Left lobe of liver (tissue), 2 donors: ENCODE measurements at places on chromosomes 13 and 19.
A peak's percentile ranks its signal among the peaks of the same experiment; 100 is the strongest.

GRCh38 chr19:18007044-18007916 lies 690 bp upstream of the ARRDC2 start:
- DNase-seq, result peak; percentile 88

DNA sequence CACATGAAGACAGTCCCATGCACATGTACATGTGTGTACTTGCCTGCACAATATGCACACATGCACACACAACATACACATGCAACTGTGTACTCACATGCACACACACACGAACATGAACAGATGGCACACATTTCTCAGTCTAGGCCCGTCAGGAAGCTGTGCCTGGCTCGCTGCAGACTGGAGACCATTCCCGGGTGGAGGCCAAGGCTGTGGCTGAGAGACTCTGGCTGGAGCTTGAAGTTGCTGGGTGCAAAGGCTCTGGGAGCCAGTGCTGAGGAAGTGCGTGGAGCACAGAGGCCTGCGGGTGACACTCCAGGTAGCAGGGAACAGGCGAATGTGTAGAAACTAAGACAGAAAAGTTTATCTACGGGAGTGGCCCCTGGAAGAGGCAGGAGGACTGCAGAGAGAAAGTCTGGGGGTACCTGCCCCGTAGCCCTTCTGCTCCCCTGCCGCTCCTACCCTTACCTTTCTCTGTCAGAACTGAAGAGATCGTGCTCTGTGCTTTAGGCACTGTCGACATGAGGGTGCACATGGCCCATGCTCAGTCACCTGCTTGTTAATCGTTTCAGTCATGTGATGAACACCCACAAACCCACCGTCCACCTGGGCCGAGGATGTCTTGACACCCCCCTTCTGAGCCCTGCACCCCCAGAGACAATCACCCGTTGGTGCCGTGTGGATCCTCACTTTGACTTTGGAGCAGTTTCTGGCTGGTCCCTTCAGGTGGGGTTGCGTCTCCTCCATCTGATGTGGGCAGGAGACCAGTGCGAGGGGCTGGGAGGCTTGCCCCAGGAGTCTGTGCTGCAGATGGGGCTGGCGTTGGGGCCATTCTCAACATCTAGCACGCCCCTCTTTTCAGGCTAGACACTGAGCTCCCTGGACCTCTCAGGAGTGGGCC lies 69.4 kb downstream of the TEX29 start:
- DNase-seq, result no peak

GRCh38 chr13:57408312-57408711 lies 223.2 kb upstream of the PCDH17 start:
- no peak for DNase-seq

DNA sequence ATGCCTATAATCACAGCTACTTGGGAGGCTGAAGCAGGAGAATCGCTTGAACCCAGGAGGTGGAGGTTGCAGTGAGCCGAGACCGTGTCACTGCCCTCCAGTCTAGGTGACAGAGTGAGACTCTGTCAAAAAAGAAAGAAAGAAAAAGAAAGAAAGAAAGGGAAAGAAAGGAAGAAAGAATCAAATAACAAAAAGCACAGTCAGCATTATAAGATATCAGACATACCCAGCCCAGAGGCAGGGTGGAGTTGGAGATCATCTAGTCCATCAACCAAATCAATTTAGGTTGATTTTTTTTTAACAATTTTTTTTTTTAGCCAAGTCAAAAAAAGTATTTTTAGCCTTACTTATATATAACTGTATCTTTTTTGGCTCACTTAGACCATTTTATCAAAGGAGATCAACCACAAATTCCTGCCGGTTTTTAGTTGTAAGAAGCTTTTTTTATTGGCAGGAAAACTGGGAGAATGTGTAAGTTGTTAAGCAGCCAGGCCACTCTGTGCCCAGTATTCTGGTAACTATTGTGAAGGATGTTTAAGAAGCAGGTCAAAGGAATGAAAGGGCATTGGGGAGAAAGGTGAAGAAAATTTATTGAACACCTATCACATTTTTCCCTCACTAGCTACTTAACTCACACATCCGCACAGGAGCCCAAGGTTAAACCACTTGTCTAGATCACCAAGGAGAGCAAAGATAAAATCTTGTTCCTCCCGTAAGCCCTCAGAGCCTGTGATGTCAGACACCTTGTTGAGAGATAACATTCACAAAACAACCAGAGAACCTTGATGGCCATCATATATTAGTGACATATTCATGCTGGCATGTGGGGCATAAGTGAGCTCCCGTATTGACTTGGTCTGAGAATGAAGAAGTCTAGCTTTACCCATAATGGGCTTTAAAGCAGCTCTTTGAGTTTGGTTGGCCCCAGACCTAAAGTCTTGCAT lies 91.8 kb downstream of the COL4A2 start:
- no peak for DNase-seq

- no peak for DNase-seq
These were observed 29.2 kb downstream of the XPO4 start for GRCh38 chr13:20873348-20873747.

GRCh38 chr19:22532388-22533300 lies 101.5 kb upstream of the ZNF492 start:
- DNase-seq, result no peak

- no peak for DNase-seq
These were observed 106.7 kb downstream of the CRYL1 start for GRCh38 chr13:20418953-20419352.

DNA sequence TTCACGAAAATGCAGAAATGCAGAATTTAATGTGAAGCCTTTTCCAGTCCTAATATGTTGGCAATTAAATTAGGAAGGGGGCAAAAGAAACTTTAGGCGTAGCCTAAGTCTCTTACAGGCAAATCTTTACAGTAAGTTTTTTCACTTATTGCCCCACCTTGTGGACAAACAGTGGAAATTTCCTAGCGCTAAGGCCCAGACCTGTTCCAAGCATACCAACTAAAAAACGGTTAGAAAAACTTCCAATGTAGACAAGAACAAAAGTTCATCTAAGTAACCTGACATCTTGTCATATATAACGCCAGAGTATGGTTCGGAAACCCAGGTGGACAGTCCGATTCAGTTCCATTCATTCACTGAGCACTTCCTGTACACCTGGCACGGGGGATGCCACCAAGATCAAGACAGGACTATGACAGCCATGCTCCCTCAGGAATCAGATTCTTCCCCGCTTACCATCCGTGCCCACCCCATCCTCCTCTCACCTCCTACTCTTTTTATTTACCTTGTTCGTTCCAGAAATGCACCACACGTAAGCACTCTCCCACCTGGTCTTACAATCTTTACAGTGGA lies 4.9 kb downstream of the ZAR1L start:
- DNase-seq, result no peak

DNA sequence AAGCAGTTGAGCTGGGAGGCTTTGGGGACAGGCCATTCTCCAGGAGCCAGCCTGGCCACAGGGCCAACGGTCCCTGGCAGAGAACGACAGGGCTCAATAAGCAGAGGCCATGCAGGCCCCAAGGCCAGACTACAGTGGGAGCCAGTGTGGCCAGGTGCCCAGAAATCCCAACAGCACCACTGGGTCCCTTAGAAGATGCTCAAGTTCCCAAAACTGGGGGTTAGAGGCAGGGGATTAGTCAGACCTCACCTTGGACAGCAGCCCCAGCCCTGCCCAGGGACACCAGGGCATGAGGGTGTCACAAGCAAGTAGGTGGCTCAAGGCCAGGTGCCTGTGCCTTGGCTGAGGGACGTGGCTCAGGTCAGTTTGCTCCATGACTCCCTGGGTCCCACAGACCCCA lies 12.8 kb downstream of the SCGB2B2 start:
- peak; percentile 76 for DNase-seq

DNA sequence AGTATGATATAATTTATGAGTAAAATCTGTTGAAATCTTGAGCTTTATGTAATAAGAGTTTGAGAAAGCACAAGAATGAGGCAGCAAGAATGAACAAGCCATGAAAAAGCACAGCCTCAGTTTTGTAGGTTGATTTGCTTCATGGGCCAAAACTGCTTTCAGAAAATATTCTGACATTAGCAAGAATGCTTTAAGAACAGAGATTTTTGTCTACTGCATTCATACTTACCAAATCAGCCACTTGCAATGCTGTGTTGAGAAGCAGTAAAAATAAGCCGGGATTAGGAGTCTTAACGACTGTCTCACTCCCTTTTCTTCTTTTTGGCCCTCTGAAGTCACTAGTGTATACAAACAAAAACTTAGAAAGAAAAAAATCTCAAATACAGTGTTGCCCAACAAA lies 114.5 kb downstream of the POSTN start:
- no peak for DNase-seq

GRCh38 chr19:3323026-3323425 lies 43.4 kb upstream of the NFIC start:
- DNase-seq, result no peak

- no peak for DNase-seq
These were observed 933.3 kb downstream of the PCDH9 start for GRCh38 chr13:66296875-66297274.

DNA sequence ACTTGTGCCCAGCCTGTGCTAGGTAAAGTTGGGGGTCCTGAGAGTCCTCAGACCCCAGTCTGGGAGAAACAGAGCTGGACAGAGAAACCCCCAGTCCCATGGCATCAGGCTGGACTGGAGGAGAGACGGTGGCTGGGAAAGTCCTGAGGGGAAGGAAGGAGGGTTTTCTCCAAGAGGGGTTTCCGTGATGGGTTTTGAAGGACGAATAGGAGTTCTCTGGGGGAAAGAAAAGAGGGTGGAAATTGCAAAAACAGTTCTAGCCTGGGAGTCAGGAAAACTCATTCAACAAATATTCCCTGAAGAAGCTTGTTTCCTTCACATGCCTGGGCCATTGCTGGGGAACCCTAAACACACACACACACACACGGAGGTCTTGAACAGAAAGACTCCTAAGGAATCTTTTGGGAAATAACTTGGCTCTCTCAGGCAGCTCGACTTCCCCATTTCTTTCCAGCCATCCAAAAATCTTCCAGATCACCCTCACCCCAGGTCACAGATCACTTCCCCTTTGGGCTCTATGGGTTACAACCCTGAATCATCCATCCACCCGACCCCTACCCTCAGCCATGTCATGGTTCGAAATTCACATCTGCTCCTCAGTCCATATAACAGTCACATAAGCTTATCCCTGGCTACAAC lies 47.5 kb downstream of the COLGALT1 start:
- DNase-seq, result no peak

DNA sequence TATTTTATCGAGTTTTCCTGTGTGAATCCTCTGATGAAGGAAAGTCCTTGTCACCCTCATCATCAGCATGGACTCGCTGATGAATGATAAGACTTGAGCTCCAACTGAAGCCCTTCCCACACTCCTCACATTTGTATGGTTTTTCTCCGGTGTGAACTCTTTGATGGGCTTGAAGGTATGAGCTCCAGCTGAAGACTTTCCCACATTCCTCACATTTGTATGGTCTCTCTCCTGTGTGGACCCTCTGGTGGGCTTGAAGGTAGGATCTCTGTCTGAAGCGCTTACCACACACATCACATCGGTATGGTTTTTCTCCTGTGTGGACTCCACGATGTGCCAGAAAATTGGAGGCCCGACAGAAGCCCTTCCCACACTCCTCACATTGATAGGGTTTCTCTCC lies 21.7 kb downstream of the ZNF45 start:
- no peak for DNase-seq

DNA sequence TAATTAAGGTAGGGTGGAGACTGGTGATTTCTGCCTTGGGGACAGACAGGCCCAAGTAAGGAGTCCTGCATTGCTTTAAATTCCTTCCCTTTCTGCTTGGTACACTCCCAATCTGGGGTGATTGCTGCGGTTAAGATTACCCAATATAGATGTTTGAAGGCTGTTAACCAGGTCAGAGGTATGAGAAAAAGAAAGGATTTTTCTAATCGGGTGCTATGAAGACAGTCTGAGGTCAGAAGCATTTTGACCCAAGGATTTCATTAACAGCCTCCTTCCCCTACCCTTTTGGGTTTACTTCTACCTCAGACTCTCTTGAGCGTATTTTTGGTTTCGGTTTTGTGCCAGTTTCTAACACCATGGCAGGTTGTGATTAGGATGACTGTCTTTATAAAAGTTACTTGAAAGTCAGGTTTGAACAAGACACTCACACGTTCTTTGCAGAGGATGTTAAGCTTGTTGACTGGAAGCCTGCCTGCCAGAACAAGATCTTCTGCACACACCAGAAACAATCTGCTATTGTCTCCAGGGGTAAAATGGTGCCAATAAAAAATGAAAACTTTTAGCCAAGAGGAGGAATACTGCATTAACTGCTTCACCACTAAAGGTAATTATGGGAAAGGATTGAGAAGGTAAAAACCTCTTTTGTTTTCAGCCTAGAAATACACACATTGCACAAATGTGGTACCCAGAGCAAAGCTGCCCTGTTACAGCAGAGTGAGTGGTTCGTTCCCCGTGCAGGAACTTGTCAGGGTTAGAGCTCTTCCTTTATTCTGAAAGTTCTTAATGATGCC lies 108.8 kb downstream of the NDFIP2 start:
- no peak for DNase-seq

DNA sequence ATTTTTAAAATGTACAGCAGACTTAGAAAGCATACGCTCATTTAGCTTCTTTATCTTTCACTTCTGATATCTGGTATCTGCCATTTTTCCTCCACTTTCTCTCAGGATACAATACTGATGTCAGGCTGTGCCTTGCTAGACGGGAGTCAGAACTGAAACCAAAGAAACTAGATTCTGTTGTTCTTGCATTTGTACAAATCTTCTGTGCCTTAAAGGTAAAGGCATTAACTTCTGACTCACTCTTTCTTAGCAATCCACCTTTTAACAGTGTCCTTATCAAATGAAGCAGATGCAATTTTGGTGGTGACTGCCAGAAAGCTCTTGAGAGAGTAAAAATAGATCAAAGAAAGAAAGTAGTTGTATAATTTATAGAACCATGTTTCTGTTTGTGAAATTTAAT lies 370.4 kb downstream of the PCDH20 start:
- DNase-seq, result no peak

- DNase-seq, result no peak
These were observed 90.7 kb downstream of the RGCC start for GRCh38 chr13:41548031-41548430.

DNA sequence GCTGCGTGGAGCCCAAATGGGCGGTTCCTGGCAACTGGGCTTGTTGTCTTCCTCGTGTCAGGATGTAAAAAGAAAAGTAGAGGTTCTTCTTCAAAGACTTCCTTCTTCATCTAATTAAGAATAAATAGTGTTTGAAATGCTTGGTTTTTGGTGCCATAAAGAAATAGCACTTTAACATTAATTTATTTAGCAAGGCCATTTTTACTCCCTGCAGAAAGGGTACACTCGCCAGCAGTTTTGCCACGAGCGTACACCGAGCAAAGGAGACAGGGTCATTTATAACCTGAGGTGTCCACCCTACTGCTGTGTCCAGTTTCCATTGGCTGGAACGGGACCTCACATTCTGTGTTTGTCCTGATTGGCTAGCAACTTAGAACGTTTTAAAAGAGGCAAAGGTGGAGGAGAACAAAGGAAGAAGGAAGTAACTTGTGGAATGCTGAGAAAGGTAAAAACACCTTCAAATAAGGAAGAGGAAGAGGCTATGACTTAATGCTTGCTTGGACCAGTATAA lies 21.8 kb upstream of the OR10H1 start:
- peak; percentile 82 for DNase-seq

GRCh38 chr13:43687038-43687437 lies 99.7 kb downstream of the ENOX1 start:
- no peak for DNase-seq

DNA sequence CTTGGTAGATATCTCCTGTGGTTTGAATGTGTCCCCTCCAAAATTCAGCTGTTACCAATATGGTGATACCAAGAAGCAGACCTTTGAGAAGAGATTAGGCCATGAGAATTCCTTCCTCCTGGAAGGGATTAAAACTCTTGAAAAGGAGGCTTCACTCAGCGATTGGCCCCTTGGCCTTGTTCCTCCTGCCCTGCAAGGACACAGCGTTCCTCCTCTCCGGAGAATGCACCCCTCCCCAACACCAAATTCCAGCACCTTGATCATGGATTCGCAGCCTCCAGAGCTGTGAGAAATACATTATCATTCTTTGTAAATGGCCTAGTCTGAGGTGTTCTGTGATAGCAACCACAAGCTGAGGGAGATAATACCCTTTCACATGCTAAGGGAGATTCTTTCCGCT lies 34.5 kb upstream of the ARHGEF7 start:
- DNase-seq, result no peak
